ENCODE measurements at places on chromosomes 2 and 18.

DNA sequence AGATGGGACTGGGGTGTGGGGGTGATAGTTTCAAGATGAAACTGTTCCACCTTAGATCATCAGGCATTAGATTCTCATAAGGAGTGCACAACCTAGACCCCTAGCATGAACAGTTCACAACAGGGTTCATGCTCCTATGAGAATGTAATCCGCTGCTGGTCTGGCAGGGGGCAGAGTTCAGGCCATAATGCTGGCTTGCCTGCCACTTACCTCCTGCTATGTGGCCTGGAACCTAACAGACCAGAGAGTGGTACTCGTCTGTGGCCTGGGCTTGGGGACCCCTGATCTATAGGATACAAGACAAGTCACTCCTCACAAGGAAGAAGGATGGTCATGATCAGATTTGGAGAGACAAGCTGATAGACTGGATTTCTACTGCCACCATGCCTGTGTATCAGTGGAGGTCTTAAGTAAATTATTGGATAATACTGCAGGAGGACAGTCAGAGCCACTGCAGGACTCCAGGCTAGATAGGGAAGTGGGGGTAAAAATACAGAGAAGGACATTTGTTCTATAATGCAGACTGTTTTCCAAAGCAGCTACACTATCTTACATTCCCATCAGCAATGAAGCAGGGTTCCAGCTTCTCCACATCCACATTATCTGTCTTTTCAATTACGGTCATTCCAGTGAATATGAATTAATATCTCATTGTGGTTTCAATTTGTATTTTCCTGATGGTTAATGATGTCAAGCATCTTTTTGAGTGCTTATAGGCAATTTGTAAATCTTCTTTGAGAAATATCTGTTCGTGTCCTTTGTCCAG is 28.8 kb upstream of the APOB start:
- DNase-seq: no peak

DNA sequence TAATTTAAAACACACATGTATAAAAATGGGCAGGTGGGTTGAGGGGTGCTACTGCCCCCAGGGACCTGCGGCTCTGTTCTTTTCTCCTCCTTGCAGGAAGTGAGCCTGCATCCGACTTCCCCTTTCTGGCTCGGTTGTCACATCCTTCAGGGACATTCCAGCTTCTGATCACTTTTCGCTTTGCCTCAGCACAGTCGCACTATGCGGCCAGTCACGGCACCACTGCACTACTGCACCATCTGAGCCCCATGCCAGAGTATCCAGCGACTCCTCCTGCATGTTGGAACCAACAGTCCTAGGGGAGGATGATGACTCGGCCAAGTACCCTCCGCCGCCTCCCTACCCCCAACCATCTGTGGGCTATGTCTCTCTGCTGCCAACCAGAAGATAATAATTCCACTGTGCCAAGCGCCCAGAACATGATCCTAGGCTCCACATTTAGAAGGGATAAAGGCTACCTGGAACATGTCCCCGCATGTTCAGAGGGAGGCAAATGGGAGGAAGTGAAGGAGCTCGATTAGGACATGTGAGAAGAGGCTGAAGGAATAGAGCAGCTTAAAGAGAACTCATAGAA is 17.6 kb downstream of the CDC42EP3 start:
- DNase-seq: no peak

- DNase-seq: no peak
Observed at GRCh38 chr2:50125246-50125645, 906.7 kb downstream of the NRXN1 start.

DNA sequence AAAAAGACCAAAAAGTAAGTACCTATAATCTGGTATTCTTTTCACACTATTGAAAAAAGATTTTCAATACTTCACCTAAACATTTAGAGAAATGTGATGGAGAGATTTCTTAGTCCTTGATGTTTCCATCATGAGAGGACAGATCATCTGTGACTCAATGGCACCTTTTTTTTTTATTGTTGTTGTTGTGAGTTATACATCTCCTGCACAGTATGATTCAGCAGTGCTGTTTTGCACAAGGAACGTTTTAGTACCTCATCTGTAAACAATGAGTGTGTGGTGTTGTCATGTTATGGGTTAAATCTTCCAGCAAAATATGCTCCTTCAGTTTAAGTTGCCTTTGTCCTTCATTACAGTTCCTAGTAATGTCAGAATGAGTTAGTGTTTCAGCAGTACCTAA is 2.2 kb downstream of the KIAA1328 start:
- DNase-seq: no peak

GRCh38 chr18:2967357-2967756 is 45.6 kb downstream of the LPIN2 start:
- DNase-seq: no peak

DNA sequence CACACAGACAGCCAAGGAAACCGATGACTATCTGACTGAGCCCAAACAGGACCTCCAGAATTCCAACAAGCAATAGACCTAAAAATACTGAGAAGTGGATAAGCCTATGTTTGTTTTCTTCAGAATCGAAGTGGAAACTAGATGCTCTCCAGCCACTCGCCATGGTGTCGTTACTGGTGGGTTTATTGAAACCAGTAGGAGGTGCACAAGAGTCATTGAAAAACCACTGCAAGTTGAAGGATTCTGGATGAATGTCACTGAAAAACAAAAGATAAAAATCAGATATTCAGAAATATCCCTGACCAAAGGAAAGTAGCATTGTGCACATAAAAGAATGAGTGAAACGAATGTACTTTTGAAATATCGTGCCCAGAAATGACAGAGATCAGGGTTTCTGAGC is 15.3 kb downstream of the TM4SF20 start:
- no peak for DNase-seq

DNA sequence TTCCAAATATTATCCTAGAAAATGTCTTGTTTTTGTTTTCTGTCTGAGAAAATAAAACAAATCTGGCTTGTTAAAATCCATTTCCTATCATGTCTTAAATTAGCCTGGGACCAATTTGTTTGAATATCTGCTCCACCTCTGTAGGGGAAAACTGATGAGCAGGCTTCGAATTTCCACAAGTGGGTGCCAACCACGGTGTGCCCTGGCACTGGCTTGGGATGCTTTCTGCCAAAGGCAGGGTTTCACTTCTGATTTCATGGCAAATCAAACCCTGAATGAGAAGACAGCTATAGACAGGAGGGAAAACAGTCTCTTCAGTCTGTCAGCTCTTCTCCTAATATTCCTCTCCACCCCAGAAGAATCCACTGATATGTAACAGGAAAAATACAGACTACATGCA is 33.7 kb upstream of the STAT4 start:
- DNase-seq: no peak

- DNase-seq: no peak
Observed at GRCh38 chr18:61079714-61080113, 253.5 kb upstream of the CDH20 start.

GRCh38 chr2:148796735-148797512 is 78.1 kb upstream of the KIF5C start:
- DNase-seq: no peak

DNA sequence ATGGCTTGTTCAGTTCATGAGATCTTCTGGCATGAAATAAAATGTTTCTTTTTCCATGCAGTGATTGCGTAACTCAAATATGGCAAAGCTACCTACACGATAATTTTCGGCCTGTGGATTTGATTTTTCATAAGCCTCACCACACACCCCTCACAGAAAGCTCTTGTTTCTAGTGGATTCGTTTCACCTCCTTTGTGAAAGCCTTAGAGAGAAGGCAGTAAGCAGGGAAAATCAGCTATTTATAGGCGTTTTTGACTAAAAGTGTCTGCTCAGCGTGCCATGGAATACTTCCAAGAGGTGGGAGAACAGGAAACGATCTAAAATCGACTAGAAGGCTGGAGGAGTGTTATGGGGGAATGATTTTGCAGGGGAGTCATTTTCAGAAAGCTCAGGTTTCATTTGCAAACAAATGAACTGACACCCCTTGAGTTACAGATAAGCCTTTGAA is 417.9 kb downstream of the TGIF1 start:
- no peak for DNase-seq

DNA sequence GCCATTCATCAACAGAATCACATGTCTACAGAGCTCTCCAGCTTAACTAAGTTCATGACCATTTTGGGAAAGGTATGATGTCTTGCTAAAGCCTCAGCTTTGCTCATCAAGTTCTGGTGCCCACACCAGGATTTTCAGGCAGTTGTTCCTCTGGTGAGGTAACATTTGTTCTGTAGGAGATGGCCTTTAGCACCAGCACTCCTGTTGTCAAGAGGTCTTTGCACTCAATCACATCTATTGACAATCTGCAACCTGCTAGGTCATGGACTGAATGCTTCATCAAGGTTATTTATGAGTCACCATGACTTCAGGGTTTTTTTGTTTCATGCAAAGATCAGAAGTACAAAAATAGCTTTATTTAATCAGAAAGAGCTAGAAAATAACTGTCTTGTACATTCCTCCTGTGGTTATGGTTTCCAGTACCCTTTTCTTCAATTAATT is 36.6 kb upstream of the VIT start:
- no peak for DNase-seq

DNA sequence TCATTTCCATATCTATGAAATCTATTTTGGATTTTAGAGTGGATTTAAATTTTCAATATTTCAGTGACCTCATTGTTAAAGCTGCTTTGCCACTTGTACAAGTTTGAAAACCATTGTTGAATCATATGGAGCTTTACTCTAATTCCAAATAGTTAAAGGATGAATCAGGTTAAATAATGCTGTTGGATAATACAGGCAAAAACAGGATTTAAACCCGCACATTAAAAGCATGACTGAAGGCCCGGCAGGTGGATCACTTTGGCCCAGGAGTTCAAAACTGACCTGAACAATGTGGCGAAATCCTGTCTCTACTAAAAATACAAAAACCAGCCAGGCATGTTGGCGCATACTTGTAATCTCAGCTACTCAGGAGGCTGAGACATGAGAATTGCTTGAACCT is 68.3 kb downstream of the RIF1 start:
- DNase-seq: no peak

DNA sequence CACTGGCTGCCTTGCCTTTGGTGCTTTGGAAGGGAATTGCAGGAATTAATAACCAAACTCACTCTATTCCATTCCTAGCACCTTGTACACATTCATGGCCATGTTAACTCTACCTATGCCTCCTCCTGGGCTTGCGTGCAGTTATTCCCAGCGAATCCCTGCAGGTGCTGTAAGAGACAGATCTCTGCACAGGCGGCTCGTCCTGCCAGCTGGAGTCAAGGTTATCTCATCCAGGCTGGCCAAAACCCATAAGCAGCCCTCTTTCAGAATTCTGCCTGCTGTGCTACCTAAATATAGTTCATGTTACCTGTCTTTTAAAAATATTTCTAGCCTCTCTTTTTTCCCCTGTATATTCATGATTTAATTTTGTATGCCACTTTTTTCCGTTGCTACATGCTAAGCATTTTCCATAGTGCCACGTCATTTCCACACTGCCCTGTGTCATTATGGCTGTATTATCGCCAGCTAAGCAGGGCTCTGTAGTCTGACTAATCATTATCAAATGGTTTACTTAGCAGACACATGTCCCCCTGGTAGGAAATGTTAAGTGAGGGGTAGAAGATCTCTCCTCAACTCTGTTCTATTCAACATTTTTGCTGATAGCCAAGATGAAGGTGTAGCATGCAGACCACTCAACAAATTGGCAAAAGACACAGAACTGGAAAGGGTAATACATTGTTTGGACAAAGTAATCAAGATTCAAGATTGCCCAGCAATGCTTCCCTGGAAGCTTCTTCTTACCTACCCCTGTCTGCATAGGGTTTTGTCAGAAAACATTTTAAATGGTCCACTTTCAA is 79.7 kb upstream of the TAF1B start:
- no peak for DNase-seq

- DNase-seq: no peak
Observed at GRCh38 chr2:100658017-100658416, 95.2 kb downstream of the PDCL3 start.
